ENCODE measurements at places on chromosomes 1 and 21.

DNA sequence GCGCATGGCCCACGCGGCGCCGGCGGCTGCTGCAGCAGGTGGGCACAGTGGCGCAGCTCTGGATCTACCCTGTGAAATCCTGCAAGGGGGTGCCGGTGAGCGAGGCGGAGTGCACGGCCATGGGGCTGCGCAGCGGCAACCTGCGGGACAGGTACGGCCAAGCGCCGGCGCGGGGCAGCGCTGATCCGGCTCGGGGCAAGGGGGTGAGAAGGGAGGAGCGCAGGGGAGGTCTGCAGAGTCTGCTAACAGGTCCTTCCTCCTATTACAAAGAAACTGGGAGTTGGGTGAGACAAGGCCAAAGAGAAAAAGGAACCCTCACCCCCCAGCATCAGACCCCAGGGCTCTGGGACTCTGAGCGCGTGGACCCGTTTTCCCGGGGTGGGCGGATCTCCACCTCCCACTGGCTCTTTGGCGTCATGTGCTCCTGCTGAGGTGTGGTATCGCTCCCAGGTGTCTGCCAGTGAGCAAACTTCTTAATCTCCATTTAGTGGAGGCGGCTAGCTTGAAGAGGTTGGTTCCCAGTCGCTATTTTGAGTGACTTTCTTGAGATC, 431 bp downstream of the MTARC1 start:
- DNase-seq, result no peak

DNA sequence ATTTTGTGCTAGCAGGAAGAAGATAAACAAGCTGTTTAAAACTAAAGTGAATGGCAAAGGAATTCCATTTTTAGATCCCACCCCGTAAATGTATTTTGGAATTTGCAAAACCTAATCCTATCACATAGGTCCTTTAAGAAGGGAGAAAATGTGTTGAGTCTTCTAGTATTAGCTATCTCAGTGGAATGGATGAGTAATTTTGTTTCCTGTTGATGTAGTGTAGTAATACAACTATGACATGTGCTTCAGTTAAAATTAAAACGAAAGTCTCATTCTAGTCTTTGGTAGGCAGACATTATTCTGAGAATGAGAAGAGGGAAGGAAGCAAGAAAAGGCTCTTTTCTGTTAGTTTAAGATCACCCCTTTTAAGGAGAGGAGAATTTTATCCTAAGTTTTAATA, 265.9 kb upstream of the C1orf105 start:
- no peak for DNase-seq

DNA sequence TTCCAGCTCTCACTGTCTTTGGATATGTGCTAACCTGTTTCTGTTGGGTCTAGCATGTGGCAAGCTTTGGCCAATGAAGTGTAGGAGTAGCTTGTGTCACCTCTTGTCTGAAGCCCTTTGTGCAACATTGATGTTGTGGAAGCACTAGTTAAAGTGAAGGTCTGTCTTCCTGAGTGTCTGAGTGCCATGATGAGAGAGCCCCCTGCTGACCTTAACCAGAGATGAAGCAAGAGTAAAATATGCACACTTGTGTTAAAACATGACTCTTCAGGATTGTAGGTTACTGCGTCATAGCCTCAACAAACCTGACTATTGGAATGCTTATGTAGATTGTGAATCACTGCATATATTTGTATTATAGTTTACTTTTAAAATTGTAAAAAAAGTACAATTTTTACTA, 103.7 kb downstream of the NCAM2 start:
- DNase-seq, result no peak

DNA sequence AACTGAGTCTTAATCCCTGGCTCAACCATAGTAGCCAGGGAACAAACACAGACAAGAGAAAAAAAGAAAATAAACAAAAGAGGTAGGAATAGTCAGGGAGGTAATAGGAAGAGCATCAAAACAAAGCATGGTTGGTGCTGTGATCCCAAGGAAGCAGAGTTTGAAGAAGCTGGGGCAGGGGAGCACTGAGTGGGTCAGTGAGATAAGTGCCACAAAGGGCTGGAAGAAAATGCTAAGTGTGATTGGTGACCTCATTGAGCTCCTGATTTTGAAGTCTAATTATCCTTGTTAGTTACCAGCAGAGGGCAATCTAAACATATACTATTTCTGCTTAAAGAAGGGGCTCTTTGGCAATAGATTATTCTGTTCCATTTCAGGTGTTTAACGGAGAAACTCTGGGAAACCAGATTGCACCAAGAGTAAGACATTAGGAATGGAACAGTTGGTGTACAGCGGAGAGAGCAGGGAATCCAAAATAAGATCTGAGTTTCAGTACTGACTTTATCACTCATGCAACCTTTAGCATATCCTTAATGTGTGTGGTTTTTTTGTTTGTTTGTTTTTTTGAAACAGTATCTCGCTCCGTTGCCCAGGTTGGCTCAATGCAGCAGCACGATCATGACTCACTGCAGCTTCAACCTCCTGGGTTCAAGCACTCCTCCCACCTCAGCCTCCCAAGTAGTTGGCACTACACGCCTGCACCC, 30.7 kb upstream of the KIAA1614 start:
- no peak for DNase-seq

GRCh38 chr1:116286541-116286971, 86.5 kb upstream of the ATP1A1 start:
- no peak for DNase-seq

- DNase-seq, result no peak
Observed at GRCh38 chr21:24941316-24942185, 665.7 kb downstream of the MRPL39 start.

GRCh38 chr1:216820345-216820744, 97.1 kb upstream of the ESRRG start:
- no peak for DNase-seq

GRCh38 chr21:42319376-42319775, 4.2 kb upstream of the TFF3 start:
- no peak for DNase-seq

- no peak for DNase-seq
Observed at GRCh38 chr1:77560741-77561140, 121.7 kb downstream of the ZZZ3 start.

GRCh38 chr1:99994496-99994895, 24.7 kb downstream of the SLC35A3 start:
- no peak for DNase-seq

- no peak for DNase-seq
Observed at GRCh38 chr21:45450423-45451090, 45.6 kb downstream of the COL18A1 start.

DNA sequence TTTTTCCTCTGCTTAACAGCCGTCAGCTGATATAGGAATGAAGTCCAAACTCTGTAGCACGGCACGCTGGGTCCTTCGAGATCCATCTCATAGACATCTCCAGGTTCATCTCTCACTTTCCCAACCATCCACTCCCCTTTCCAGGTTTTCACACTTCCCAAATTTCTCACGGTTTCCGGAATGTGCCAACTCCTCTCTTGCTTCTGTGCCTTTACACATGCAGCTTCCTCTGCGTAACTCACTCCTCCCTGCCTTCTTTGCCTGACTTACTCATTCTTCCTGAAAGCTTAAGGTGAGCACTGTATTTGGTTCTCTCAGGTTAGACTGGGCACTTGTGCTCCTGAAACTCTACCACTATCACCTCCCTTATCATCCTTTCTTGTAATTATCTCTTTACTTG, 168.4 kb downstream of the PCNX2 start:
- DNase-seq, result no peak

DNA sequence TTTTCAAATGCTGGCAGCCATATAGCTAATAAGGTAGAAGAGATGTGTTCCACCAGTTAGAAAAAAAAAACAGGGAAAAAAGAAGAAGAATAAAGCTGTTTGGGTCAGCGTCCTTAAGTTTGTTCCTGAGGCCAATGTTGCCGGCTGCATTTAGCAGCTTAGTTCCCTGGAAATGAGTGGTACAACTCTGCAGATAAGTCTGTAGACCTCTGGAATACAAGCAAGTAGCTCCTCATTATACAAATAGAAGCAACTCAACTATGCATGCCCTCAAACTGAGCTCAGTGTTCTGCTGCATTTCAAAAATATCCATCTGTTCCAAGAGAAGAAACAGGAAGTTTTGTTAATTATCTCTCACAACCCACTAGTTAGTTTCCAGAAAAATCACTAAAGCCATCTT, 181.2 kb upstream of the PKN2 start:
- no peak for DNase-seq

DNA sequence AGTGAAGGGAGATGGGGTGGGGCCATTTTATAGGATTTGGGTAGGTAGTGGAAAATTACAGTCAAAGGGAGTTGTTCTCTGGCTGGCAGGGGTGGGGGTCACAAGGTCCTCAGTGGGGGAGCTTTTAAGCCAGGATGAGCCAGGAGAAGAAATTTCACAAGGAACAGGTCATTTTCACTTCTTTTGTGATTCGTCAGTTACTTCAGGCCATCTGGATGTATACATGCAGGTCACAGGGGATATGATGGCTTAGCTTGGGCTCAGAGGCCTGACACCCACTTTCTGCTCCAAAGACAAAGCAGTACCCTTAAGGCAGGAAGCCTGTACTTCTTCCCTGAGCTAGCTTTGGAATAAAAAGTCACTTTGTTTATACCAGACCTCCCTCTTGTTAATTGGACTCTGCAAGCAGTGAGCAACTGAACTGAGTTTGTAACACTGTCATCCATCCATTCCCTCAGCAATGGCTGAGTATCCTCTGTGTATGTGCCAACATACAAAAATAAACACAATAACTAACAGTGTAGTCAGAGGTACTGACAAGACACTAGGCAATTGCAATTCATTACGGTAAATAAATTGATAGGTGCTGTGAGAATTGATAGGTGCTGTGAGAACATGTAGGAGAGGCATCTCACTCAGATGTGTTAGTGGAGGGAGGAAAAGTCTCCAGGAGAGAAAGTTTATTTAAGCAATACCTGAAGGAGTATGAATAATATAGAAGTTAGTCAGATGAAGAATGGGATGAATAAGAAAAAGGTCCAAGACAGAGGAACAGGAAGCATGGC, 14.7 kb upstream of the RGS2 start:
- no peak for DNase-seq

DNA sequence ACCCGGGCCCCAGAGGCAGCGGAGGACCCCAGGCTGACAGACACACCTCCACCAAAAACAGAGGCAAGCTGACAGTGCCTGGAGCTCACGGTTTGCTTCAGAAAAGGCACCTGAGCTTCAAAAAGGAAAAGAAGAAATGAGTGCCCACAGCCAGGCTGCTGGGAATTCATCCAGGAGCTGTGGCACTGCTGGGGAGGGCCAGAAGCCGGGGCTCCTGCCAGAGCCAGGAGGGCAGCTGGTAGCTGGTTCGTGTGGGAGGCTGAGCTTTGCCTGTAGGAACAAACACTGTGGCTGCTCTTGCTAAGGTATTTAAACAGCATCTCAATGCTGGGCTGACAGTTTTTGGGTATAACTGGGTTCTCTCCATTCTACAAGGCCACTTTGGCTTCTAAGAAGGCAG, 19.5 kb downstream of the KCNJ6 start:
- no peak for DNase-seq

- no peak for DNase-seq
Observed at GRCh38 chr1:119008483-119009311, 20.6 kb upstream of the TBX15 start.

- no peak for DNase-seq
Observed at GRCh38 chr1:197399755-197400521, 131.9 kb downstream of the CRB1 start.

GRCh38 chr1:203720242-203720641, 44.7 kb upstream of the LAX1 start:
- no peak for DNase-seq

DNA sequence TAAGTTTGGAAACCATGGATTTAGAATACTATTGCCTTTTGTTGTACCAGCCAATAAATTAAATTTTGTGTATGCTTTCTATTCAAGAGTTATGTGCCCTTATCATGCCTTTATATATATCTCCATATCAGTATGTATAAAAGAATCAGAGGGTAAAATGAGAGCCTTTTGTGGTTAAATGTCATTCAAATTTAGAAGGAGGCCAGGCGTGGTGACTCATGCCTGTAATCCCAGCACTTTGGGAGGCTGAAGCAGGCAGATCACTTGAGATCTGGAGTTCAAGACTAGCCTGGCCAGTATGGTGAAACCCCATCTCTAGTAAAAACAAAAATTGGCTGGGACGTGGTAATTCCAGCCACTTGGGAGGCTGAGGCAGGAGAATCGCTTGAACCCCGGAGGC, 88.9 kb downstream of the XPR1 start:
- no peak for DNase-seq

GRCh38 chr1:221200464-221200863, 321.2 kb downstream of the HLX start:
- DNase-seq, result no peak

DNA sequence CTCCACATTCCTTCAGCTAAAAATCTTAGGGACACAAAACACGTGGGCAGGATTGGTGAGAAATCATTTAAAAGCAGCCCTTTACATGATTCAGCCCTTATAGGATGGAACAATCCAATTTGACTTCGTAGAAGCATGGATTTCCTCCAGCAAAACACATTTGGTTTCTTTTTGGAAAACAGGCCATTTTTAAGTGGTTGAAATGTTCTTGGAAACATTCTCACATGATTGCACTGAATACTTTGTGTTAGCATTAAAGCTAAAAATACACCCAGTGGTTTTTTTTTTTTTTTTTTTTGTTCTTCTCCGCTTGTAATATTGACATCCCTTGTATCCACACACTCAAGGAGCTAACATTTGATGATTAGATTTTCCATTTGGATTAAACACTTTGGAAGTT, 42.1 kb upstream of the ABCG1 start:
- no peak for DNase-seq

GRCh38 chr1:173414136-173414535, 63.0 kb upstream of the PRDX6 start:
- DNase-seq, result no peak

DNA sequence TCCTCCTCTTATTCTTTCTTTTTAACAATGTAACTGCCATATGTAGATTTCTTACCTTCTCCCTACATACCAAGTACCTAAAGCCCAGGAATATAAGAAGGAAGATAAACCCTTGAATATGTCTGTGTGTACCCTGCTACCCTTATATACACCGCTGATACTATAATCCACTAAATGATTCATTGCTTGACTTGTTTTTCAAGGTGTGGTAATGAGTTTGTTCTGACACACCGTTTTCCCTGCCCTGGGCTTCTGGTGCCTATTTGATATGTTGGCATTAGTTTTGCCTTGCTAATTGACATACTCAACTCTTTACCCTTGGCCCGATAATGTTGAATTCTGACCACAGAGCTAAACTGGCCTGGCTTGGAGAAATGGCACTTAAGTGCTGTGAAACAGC, 64.3 kb downstream of the IL23R start:
- no peak for DNase-seq
